ENCODE measurements at places on chromosomes 13 and 19.

GRCh38 chr13:77168237-77168636 lies 141.3 kb upstream of the FBXL3 start:
- DNase-seq, result no peak

DNA sequence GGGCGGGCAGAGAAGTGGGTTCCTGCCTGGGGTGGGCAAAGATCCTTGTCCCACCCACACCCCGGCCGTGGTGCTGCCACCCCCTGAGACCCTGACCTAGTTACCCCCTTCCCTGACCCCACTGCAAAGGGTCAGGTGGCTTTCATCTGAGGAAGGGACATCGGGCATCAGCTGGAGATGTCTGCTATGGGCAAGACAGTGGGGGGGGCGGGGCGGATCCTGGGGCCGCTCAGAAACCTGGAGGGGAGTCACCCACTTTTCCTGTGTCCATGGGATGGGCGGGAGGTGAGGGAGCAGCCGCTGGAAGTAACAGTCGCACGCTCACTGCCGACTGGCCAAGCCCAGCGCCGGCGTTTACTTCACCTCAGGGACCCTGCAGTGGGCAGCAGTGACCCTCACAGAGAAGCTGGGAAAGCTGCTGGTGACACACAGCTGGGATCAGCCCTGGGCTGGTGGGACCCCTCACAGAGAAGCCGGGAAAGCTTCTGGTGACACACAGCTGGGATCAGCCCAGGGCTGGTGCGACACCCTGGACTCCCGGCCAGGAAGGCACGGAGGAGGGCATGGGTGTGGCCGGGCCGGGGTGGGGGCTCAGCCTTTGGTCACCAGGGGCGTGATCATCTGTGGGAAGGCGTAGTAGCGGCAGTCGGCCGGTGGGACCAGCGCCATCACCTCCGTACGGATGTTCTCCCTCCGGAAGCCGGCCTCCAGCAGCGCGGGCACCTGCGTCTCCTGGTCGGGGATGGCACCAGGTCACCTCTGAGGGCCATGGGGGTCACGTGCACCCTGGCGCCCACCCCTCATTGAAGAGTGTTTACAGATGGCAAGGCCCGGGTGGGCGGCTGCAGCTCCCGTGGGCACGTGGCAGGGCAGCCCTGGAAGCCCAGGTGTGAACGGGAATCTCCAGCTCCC lies 4.3 kb downstream of the GAMT start:
- no peak for DNase-seq

DNA sequence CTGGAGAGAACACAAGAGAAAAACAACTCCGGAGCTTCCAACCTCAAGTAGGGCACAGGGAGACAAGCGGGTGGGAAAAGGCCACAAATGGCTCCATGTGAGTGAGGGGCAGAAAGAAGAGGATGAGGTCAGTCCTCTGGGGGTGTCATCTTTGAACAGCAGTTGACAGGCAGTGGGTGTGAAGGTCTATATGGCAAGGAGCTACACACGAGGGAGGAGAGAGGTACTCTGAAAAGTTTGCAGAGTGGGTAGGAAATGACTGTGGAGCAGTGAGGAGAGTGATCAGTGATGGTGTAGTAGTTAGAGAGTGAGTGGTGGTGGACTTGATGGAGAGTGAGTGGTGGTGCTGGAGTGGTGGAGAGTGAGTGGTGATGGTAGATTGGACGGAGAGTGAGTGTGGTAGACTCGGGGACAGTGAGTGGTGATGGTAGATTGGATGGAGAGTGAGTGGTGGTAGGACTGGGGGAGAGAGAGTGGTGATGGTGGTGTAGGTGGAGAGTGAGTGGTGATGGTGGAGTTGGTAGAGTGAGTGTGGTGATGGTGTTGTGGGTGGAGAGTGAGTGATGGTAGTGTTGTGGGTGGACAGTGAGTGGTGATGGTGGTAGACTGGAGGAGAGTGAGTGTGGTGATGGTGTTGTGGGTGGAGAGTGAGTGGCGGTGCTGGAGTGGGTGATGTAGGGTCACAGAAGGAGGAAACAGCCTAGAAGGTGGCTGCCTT lies 4.0 kb downstream of the TFDP1 start:
- DNase-seq, result no peak

DNA sequence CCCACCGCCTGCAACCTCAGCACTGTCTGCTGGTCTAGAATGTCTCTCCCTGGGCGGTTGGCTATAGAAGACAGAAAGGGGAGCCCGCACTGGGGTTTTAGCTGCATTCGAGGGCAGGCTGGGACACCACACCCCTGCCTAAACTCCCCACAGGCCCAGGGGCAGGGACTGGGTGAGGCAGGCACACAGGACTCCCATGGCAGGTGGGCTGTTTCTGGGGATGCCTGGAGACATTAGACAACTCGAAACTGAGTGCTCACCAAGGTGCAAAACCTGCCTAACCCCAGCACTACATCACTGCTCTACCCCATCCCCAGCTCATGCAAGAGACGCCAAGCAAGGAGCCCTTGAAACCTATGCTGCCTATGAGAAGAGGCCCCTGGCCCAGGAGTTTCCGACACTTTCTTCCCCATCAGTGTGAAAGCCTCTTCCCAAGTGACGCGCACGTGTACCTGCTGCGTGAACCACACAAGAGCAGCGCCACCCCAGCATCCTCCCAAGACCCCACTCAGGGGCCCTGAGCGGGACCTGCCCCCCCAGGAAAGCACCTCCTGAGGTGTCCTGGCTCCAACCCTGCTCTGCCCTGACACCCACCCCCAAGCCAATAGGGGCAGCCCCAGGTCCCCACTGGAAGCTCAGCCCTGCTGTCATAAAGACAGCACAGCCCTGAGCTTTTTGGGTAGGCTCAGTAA lies 121.2 kb downstream of the TUBA3C start:
- no peak for DNase-seq

- no peak for DNase-seq
Measured at GRCh38 chr13:37753776-37754175, 115.8 kb downstream of the TRPC4 start.

GRCh38 chr19:48914181-48914580 lies 14.1 kb downstream of the NUCB1 start:
- DNase-seq, result no peak

GRCh38 chr13:43799191-43799590 lies 12.4 kb upstream of the ENOX1 start:
- DNase-seq, result no peak

- DNase-seq, result peak; percentile 36
Measured at GRCh38 chr19:45657520-45658167, 10.4 kb upstream of the GIPR start.

DNA sequence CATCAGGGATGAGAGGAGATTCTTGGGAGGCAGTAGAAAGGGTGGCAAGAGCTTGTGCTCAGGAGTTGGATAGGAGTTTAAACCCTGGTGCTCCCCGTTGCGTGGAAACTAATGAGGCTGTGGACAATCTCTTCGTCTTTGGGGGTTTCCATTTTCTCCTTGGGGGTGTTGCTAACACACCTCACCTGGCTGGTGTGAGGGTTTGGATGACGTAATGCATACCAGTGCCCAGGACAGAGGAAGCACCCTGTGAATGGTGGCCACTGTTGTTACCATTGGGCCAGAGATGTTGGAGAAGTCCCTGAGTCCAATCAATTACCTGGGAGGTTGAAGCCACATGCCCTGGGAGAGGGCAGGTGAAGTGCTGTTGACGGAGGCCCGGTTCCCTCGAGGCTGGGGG lies 146.5 kb downstream of the URI1 start:
- no peak for DNase-seq

GRCh38 chr19:1526979-1527649 lies 3.2 kb downstream of the PLK5 start:
- DNase-seq, result no peak

DNA sequence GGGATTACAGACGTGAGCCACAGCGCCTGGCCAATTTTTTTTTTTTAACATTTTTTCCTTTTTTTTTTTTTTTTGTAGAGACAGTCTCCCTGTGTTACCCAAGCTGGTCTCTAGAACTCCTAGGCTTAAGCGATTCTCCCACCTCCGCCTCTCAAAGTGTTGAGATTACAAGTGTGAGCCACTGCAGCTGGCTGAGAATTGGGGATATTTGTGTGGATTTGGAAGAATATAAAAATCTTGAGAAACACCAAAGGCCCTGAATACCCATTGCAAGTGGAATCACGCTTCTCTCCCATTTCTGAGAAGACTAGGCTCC lies 79.9 kb upstream of the ABCC4 start:
- no peak for DNase-seq

DNA sequence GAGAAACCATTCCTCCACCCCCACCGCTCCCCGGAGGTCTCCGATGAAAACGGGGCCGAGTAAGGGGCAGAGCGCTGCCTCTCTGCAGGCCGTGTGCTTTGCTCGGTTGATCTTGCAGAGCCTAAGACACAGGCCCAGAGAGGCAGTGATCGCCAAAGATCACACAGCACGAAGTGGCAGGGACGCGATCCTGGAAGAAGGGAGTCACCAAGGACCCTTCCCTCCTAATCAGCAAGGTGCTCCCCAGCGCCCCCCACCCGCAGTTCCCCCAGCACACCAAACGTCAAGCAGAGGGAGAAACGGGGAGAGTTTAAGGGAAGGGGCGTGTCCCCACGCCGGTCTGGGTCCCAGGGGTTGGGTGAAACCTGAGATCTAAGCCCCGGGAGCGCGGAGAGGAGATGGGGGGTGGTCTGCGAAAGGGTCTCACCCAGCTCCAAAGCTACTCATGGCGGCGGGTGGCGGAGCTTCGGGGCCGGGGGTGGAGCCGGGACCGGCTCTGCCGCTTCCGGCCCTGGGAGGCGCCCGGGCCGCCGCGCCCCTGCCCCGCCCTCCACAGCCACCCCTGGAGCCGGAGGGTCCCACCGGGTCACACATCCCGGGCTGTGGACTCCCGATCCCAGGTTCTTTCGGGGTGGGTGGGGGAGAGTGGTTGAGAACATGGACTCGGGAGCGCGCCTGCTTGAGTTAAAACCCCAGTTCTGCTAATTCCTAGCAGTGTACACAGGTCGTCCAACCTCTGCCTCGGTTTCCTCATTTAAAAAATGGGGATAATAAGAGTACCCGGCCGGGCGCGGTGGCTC lies at the start of gene EML2:
Gene EML2, minus strand, starts transcription at position 468 of the 800 bp plus-strand sequence. Its CDS starts 21 bp downstream, at position 447.
- DNase-seq, result peak; percentile 13

GRCh38 chr19:38912600-38913514 lies 871 bp upstream of the CCER2 start:
- DNase-seq, result no peak

DNA sequence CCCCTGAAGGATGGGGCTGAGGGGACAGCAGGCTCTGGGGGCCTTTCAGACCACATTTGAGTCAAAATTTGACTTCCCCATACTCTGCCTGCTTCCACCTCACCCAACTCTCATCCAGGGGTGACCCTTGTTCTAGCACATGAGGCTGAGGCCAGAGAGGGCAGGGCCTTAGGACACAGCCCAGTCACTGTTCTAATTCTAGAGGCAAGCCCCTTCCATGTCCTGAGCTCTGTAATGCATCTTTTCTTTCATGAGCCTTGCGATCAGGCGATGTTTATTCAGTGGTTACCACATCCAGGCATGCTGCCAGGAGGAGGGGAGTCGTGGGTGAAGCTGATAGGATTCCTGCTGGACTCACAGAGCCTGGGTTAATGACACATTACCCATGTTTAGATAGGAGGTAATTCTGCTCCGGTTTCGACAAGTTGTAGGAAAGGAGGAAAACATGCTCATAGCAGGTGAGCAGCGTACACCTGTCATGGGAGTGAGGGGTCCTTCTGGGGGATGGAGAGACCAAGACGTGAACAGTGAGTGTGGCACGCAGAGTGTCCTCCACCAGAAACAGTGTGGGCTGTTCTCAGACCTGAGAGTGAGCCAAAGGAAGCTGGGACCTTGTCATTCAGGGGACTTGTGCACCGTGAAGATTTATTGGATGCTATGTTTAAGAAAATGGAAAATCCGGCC lies 9.3 kb downstream of the RPS9 start:
- peak; percentile 81 for DNase-seq

DNA sequence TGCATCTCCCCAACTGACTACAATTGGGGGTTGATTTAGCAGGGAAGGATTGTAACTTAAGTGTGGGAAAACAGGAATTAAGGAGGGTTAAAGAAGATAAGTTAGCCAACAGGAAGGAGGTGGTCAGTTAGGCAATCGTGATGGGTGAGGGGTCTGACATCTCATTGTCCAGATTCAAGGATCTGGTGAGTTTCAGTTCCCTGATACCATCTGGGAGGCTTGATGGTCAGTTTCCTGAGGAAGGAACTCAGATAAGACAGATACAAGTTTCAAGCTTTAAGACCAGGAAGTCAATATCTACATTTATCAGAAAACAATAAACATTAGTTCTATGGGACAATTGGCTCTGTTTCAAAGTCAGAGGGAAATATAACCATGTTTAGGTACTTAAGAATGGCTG lies 601.8 kb downstream of the SLITRK6 start:
- no peak for DNase-seq

GRCh38 chr19:10505583-10506229 lies 2.5 kb upstream of the KEAP1 start:
- no peak for DNase-seq
